Psoas muscle (tissue), 8 donors: ENCODE measurements at places on chromosomes 13 and 19. TPM values are rescaled to one million over a fixed set of nuclear protein-coding genes. Genes with fewer than 3 reads are reported as not detected.

The TMEM145 gene
- polyA plus RNA-seq = 0.21 TPM

The ZNF324B gene
- polyA plus RNA-seq = 2.9 TPM

The GPR12 gene
- polyA plus RNA-seq = 0.01 TPM

DNA sequence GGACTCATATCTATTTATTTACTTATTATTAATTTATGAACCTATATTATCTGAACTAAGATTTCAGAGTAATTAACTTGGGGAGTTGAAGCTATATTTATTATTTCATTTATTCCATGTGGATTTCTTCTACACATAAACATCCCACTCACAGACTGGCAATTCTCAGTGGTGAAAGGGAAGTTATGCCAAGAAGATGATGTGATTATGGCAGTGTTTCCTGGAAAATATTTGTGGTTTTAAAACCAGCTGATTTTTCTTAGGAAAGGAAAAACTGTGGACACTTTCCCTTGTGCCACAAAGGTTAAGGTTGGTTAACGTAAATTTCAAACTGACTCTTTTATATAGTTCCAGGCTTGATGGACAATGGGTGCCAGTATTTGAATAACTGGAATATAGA is 513.1 kb downstream of the SLITRK6 start:
- H3K27ac ChIP-seq = no peak overlapping the region
- no peaks in the 10 kb centered on the region for H3K27me3 ChIP-seq
- H3K4me1 ChIP-seq = no peaks in the 10 kb centered on the region
- no peak for DNase-seq

GRCh38 chr13:21668732-21669275 is 2.1 kb upstream of the FGF9 start:
- no peaks in the 10 kb centered on the region for H3K36me3 ChIP-seq
- H3K27ac ChIP-seq = no peak overlapping the region
- H3K4me1 ChIP-seq = peaks cover 17% of the 10 kb centered on the region
- no peak for DNase-seq

DNA sequence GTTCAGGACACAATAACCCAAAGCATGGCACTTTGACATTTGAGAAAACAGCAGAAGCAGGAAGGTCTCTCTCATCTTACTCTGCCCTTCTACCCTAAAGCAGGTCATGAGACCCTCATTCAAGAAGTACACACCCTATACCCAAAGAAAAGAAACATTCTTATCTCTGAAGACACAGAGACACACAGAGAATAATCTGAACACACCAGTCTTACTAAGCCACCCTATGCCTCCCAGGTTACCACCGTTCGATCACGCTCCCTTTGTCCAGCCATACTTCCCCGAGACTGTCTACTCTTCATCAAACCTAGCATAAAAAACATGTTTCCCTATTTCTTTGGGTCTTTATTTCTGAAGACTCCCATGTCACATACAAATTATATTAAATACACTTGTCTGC is 66.5 kb upstream of the ANKRD10 start:
- no peaks in the 10 kb centered on the region for H3K27me3 ChIP-seq
- H3K27ac ChIP-seq = peak overlapping the region; percentile 60
- DNase-seq = no peak
- H3K4me3 ChIP-seq = no peak overlapping the region

GRCh38 chr13:33263484-33263883 is 22.1 kb downstream of the STARD13 start:
- no peak overlapping the region for H3K27ac ChIP-seq
- no peaks in the 10 kb centered on the region for H3K36me3 ChIP-seq
- no peak overlapping the region for H3K4me3 ChIP-seq
- no peaks in the 10 kb centered on the region for H3K27me3 ChIP-seq

GRCh38 chr13:97379386-97379785 is 54.6 kb upstream of the RAP2A start:
- no peak for DNase-seq
- H3K4me3 ChIP-seq = no peak overlapping the region
- H3K4me1 ChIP-seq = no peaks in the 10 kb centered on the region
- no peak overlapping the region for H3K27ac ChIP-seq
- no peaks in the 10 kb centered on the region for H3K36me3 ChIP-seq

GRCh38 chr13:22599156-22599555 is 581.6 kb upstream of the SGCG start:
- H3K4me1 ChIP-seq = no peaks in the 10 kb centered on the region
- H3K27me3 ChIP-seq = peaks cover 2% of the 10 kb centered on the region
- no peak for DNase-seq
- H3K4me3 ChIP-seq = no peak overlapping the region

GRCh38 chr19:1847684-1848398 is 442 bp downstream of the REXO1 start:
- no peaks in the 10 kb centered on the region for H3K36me3 ChIP-seq
- H3K27me3 ChIP-seq = no peaks in the 10 kb centered on the region

DNA sequence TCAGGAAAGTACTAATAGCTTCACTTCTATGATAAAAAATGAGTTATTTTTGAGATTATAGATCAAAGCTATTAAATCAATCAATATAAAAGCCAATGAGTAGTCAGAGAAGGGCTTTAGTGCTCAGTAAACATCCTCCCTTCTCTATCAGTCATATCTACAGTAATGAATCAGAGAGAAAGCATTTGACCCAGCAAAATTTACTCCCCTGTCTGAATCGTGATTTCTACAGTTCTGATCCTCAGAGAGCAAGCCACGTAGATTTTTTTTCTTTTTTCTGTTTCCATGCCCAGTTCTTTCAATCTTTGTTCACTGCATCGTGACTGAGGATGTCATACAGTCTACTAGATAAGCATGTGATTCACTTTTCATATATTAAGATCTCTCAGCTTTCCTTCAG is 16.2 kb upstream of the MBNL2 start:
- no peak overlapping the region for H3K4me3 ChIP-seq
- DNase-seq = no peak
- H3K4me1 ChIP-seq = no peaks in the 10 kb centered on the region
- H3K27me3 ChIP-seq = no peaks in the 10 kb centered on the region
- no peaks in the 10 kb centered on the region for H3K36me3 ChIP-seq
- no peak overlapping the region for H3K27ac ChIP-seq

DNA sequence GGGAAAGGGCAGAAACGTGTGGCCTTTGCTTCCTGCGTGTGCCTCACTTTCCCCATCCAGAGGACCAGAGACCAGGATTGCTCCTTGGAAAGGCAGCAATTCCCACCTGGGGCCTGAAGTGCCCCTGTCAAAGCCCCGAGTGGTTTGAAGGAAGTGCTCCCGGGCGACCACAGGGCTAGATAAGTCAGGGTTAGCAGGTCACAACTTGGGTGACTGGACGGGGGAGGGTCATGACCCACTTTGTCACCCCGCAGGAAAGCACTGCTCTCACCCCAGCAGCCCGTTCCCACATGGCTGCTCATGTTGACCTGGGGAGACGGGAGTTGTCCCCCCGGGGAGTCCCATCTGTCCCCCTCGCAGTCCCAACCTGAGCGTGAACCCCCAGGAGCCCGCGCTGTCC is 459 bp downstream of the PRAM1 start:
- H3K27ac ChIP-seq = no peak overlapping the region
- H3K36me3 ChIP-seq = no peaks in the 10 kb centered on the region
- no peak for DNase-seq
- H3K4me3 ChIP-seq = no peak overlapping the region

DNA sequence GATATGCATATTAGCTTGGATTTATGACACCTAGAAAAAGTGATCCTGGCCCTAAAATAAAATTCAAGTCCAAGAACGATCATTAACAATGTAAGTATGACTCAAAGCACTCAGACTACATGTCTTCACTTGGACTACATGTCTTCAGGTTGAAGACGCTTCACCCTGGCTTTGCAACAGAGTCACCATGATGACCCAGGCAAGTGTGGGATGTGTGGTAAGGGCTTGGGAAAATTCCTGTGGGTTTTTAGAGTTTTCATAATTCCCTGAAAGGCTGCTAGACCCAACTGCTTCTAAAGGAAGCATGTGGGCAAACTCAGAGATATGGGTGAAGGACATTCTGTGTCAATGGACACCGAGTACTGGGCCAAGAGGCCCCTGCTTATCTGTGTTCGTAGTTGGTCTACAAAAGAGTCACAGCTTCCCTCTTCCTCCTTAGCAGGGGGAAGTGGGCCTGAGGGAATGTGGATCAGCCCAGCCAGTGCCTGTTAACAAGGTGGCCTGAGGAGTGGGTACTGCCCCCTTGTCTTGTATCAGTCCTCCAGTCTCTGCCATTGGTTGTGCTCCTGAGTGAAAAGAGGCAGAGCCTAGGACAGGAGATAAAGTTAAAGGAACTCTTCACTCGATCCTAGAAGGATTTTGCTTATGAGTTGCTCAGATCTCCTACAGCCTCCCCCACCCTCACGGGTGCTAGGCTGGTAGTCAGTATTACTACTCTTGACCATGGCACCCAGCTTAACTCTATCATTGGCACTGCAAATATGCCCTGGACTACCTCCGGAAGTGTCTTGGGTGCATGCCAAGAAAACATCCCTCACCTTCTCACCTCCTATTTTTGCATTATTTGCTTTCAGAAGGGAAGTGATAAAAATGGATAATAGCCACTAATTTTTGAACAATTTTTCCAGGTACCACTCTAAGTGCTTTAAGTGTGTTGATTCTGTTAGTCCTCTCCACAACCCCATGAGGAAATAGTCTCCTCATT is 406.3 kb downstream of the COG6 start:
- no peak overlapping the region for H3K4me3 ChIP-seq
- DNase-seq = no peak
- H3K27ac ChIP-seq = no peak overlapping the region
- H3K36me3 ChIP-seq = no peaks in the 10 kb centered on the region
- no peaks in the 10 kb centered on the region for H3K4me1 ChIP-seq
- H3K27me3 ChIP-seq = no peaks in the 10 kb centered on the region

DNA sequence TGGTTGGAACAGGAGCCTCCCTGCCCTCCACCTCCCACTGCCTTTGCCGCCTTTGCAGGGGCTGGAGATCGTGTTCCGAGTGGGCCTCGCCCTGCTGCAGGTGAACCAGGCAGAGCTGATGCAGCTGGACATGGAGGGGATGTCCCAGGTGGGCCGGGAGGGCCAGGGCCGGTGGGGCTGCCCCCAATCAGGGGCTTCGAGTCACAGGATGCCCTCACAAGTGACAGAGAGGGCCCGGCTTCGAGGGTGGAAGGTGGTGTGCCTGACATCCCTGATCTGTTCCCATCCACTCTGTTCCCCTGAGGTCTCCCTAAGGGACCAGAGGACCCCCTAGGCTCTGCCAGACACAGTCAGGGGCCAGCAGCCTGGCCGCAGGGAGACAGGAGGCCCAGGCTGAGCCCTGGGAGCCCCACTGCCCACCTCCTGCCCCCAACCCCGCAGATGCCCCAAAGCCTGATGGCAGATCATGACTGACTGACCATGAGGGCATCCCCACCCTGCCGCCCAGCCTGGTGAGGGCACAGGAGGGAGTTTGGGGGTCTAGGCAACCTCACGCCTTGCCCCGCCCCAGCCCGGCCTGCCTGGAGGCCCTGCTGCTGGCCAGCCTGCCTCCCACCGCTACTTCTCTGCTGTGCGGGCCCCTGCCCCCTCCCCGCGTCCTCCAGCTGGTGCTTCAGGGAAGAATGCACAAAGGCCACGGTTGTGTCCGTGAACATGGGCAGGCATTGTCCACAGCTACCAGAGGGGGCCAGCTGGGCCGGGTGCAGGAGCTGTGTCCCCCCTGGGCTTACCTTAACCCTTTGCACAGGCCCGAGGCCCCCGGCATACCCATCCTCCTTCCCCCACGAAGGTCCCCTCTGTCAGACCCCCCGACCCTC is 21.8 kb downstream of the EVI5L start:
- H3K4me3 ChIP-seq = no peak overlapping the region
- DNase-seq = no peak
- no peaks in the 10 kb centered on the region for H3K36me3 ChIP-seq
- H3K4me1 ChIP-seq = peaks cover 9% of the 10 kb centered on the region

- no peak overlapping the region for H3K4me3 ChIP-seq
- no peaks in the 10 kb centered on the region for H3K4me1 ChIP-seq
- no peak overlapping the region for H3K27ac ChIP-seq
- H3K27me3 ChIP-seq = no peaks in the 10 kb centered on the region
- no peak for DNase-seq
- no peaks in the 10 kb centered on the region for H3K36me3 ChIP-seq
These were observed 8.4 kb upstream of the SIGLEC12 start for GRCh38 chr19:51509823-51510660.

DNA sequence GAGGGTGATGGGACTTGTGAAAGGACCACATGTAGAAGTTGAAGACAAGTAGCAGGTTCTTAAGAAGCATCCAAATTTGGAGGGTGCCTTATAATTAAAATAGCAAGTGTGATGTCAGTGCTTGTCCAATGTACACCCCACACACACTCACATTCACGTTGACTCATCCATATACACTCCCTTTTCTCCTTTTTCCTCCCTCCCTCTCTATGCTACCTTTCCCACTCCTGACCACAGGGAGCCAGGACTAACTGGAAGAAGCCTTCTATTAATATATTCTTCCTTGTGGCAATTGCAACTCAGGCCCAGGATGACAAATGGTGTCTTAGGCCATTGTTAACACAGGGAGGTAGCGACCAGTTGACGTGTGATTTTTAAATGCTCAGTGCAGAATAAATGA is 16.3 kb upstream of the GPR183 start:
- peaks cover 34% of the 10 kb centered on the region for H3K36me3 ChIP-seq
- H3K27me3 ChIP-seq = no peaks in the 10 kb centered on the region

- DNase-seq = no peak
- peak overlapping the region; percentile 21 for H3K4me3 ChIP-seq
- peaks cover 26% of the 10 kb centered on the region for H3K4me1 ChIP-seq
- no peaks in the 10 kb centered on the region for H3K27me3 ChIP-seq
- H3K36me3 ChIP-seq = no peaks in the 10 kb centered on the region
These were observed 42.2 kb upstream of the KCTD4 start for GRCh38 chr13:45243077-45243476.

DNA sequence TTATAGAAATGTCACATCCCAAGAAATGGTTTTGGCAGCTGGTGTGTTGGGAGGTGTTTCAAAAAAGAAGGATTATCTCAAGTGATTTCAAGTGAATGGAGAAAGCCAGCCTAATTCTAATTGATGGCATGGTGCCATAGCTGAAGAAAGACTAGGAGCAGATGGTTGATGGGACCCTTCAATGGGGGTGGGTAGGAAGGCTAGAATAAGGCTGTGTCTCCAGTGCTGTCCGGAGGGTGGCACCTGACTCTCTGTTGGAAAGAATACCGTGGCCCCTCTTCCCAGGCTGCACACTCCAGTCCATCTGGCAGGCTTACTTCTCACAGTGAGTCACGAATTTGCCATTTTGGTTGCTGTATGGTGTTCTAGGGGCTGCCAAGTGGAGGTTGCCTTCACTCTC is 51.0 kb upstream of the GPR12 start:
- H3K27me3 ChIP-seq = no peaks in the 10 kb centered on the region
- DNase-seq = no peak
- H3K27ac ChIP-seq = no peak overlapping the region
- H3K4me1 ChIP-seq = no peaks in the 10 kb centered on the region
